Amniotic stem cell (primary cell): ENCODE measurements at places on chromosomes 2 and 18.

DNA sequence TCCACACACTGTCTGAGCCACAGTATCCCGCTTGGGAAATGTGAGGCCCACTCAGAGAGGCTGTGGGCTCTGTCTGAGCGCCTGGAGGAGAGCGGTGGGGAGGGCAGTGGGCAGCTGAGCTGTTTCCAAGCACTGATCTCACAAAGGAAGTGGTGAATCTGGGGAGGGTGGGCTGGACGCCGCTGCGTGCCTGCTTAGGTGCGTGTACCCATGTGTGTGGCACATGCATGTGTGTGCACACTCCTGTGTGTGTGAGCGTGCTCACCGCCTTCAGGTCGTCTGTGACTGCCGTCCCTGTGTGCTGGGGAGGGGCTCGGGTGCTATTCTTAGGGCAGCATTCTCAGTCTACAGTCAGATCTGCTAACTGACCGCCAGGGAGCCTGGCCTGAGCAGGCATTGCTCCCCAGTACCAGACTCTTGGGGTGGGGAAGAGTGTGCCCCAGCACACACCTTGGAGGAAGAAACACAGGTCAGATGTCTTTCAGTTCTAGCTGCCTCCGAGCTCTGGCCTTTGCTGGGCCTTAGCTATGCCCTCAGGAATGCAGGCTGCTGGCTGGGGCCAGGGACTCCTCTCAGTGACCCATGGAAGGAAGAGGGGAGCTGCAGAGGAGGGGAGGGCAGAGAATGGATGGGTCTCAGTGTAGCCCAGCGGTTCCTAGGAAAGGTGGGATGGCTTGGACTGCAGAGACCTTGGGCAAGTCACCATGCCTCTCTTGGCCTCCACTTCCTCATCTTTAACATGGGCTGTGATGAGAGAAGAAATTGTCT, 31.4 kb downstream of the KCNIP3 start:
- no peak for DNase-seq

- no peak for DNase-seq
Observed at GRCh38 chr2:41314511-41315070, 733.2 kb upstream of the PKDCC start.

GRCh38 chr2:11631462-11631861, 38.5 kb downstream of the NTSR2 start:
- DNase-seq: no peak

DNA sequence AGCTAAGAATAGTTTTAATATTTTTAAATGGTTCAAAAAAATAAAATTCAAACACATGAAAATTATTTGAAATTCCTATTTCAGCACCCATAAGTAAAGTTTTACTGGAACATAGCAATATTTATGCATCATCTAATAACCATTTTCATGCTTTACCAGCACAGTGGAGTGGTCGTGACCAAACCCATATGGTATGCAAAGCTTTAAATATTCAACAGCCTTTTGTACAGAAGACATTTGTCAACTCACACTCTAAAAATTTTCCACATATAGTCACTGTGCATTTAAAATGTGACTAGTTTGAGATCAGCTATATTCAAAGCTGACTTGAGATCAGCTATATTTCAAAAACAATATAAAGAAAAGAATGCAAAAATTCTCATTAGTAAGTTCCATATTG, 46.2 kb downstream of the PUM2 start:
- peak; percentile 30 for DNase-seq

DNA sequence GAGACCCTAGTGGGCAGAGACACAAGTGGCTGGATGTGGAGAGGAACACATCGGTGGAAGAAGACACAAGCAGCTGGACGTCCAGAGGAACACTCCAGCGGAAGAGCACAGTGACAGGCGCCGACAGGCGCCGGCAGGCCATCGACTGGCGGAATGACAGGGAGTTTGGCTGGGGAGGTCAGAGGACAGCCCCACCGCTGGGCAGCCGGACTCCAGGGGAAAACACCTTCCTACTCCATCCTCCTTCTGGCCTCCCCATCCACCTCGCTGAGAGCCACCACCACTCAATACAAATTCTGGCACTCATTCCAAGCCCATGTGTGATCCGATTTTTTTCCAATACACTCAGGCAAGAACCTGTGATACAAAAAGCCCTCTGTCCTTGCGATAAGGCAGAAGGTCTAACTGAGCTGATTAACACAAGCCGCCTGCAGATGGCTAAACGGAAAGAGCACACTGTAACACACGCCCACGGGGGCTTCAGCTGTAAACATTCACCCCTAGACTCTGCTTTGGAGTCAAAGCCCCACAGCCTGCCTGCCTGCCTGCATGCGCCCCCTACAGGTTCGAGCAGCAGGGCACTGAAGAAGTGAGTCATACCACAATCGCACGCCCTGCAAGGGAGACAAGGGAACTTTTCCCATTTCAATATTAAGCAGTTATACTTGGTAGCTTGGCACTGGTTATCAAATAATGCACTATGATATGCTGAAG, 50.2 kb upstream of the LRP1B start:
- DNase-seq: no peak

GRCh38 chr2:172806493-172806892, 70.8 kb downstream of the RAPGEF4 start:
- no peak for DNase-seq

GRCh38 chr2:181140414-181140813, 160.0 kb downstream of the UBE2E3 start:
- no peak for DNase-seq

GRCh38 chr18:55968550-55968949, 380.6 kb upstream of the TCF4 start:
- no peak for DNase-seq

GRCh38 chr2:121212661-121213325, 72.2 kb downstream of the TFCP2L1 start:
- DNase-seq: no peak

DNA sequence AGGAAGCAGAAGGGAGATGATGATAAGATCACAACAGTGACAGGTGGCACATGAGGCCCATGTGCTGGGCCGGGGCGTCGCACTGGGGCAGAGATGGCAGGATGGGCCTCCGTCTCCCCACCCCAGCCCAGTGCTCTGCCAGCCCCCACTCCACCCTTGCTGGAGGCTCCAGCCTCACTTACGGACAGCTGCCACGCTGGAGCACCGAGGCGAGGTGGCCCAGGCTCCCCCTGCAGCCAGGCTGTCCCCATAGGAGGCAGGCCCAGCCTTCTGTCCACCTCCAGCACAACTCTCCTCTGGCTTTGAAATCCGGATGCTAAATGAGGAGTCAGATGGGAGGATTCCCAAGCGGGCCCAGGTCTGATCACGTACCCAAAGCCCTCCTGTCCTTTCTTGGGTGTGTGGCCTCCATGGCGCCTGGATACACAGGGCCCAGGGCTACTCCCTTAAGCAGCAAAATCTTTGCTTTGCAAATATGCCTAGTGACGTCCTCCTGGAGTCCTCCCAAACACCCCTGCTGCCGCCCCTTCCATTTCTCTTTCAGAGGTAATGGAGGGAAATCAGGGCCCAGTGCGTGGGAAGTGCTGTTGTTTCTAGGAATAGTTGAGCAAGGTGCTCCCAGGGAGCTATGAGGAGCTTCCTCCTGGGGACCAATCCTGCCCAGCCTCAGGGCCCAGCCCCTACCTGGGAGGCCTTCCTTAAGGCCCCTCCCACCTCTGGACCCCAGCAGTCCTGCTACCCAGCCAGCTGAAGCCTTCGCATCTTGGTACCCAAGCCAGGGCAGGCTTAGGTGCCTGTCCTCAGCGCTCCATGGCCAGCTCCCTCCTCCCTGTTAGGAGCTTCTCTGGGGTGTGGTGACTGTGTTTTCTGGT, 170.4 kb upstream of the MYCN start:
- DNase-seq: no peak

GRCh38 chr2:160229591-160229990, 29.5 kb upstream of the ITGB6 start:
- peak; percentile 41 for DNase-seq

DNA sequence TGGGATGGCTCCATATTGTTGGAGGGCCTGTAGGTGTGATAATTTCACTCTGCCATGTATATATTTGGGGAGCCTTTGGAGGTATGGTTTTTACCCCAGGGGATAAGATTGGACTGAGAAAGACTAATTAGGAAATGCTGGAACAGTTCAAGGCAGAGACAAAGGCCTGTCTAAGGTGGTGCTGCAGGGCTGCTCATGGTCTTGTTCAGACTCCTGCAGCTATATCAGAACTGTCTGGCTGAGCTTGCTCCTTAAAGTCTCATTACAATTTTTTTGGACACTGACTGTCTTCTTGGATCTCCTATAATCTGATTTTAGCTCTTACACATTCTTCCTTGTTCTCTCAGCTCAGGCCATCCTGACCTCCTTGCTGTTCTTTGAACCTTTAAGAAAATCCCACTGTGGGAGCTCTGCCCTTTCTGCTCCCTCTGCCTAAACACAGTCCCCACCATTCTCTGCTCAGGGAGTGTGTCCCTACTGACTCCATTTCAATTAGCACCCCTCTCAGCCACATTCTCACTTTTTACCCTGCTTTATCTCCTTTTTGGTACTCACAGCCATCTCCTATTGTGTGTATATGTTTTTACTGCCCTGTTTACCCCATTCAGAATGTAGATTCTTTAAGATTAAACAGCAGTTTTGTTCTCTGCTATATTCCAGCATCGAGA, 468.7 kb upstream of the FANCL start:
- no peak for DNase-seq

DNA sequence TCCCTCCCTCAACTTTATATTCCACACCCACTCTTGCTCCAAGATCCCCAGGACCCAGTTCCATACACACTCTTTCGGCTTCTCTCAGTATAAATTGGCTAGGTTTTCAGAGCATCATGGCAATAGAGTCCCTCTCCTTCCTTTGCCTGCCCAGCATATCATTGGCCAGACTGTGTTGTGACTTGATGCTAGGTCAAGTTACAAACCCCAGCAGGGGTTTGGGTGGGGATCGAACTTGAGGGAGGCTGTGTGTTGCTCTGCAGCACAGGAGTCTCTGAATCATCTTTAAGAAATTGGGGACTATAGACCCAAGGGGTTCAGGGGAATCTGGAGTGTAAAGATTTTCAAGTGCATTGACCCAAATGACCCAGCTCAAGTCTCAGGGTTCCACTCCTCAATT, 477.5 kb upstream of the MEIS1 start:
- no peak for DNase-seq

- DNase-seq: no peak
Observed at GRCh38 chr2:27966466-27966865, 75.9 kb downstream of the BABAM2 start.

DNA sequence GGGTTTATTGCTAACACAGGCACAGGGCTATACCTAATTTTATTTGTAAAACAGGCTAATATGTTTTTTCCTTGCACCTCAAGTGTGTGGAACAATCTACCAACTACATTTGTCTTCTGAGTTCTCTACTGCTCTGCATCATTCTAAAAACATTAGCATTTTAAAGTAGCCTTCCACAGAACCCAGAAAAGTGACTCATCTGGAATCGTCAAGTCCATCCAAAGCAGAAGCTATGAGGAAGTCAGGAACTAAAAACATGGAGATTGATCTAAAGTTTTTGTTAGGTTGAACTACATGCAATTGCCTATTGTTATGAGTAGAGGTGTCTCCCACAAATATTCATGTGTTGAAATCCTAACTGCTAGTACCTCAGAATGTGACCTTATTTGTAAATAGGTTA, 70.9 kb downstream of the SUCLG1 start:
- DNase-seq: peak; percentile 27

DNA sequence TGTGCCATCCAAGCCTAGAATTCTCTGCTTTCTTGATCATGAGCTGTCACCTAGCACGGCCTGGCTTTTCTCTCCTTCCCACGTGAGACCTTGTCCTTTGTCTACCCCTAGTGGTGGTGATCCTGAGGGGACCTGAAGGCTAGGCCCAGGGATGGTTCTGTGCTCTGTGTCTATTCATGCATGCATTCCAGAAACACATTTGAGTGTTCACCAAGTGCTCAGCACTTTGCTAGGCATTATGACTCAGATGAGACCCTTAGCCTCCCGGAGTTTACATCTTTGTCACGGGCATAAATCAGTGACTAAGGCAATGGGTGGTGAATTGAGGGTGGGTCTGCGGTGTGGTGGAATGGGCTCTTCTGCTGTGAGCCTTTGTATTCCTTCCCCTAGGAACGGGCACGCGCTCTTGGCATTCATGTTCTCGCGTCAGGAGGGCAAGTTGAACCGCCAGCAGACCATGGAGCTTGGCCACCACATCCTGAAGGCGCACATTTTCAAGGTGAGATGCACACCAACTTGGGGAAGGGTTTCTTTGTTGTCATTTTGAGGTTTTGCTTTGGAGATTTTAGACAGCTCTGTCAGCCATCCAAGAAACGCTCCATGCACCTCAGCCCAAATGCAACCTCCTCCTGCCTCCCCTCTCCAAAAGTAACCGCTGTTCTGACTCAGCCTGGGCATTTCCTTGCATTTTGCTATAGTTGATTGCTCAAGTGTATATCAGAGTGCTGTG, 100.9 kb downstream of the WDSUB1 start:
- no peak for DNase-seq

DNA sequence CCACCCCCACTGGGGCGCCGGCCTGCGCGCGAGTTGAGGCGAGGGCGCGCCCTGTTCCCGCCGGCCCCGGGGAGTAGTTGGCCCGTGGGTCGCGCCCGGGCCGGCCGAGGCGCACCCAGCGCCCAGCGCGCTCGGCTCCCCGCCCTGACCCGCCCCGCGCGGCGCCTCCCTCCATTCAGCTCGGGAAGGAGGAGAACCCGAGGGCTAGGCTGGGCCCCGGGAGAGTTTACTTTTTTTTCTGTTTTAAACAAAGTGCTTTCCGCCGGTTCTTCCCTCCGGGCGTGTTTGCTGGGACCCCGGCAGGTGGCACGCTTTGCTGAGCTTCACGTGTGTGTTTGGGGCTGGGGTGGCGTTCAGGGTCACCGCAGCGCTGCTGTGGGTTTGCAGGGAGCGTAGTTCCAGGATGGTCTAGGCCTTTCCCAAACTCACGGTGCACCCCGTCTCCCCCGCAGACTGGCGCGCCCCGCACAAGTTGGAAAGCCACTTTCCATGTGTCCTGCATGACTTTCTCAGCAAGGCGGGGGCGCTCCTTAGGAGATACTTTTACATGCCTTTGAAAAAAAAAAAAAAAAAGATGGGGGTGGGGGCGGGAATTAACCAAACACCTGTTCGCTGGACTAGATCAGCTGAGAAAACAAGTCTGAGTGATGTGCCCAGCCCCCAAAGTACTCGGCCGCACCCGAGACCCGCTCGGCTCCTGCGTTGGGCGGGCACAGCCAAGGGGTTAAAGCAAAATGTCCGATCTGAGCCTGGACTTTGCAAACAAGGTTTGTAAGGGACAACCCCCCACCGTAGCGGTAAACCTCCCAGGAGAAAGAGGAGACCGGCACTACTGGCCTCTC, 825 bp downstream of the ITGA6 start:
- DNase-seq: no peak

- no peak for DNase-seq
Observed at GRCh38 chr2:158214431-158214830, 112.8 kb downstream of the UPP2 start.

DNA sequence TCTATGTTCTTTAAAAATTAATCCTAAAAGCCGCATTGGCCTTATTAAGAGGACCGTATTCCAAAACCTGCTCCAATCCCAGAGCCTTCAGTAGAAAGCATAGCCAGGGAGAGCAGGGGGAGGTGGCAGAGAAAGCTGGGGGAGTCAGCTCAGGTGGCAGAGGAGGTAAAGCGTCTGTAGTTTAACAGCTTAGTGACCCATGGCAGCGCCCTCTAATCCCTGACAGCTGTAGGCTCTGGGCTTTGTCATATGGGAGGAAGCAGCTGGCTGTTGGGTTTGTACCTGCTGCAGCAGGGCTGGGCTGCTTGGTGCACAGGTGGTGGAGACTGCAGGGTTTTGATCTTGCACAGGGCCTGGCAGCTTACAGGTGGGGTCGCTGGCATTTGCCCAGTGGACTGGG, 50.6 kb downstream of the THNSL2 start:
- DNase-seq: no peak
